ENCODE measurements at places on chromosomes 5 and 9. TPM values are rescaled to one million over a fixed set of nuclear protein-coding genes. Genes with fewer than 3 reads are reported as not detected.

DNA sequence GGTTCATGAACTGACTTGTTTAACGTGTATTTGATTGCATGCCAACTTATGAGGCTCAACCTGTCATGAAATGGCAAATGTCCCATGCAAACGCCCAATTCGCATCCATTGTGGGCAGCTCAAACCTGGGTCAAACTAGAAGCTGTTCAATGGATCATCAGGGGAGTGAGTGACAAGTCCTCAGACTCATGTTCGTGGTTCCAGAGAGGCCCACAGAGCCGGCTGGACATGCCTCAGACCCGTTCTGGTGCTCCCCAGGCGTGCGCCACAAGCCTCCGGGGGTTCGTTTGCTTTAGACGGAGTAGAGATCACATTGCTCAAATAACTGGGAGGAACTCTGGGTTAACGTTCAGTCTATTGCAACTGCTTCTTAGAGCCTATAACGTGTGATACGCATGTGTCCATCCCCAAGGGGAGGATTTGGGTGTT, 15.0 kb downstream of the GFI1B start:
- DNase-seq: no peak

DNA sequence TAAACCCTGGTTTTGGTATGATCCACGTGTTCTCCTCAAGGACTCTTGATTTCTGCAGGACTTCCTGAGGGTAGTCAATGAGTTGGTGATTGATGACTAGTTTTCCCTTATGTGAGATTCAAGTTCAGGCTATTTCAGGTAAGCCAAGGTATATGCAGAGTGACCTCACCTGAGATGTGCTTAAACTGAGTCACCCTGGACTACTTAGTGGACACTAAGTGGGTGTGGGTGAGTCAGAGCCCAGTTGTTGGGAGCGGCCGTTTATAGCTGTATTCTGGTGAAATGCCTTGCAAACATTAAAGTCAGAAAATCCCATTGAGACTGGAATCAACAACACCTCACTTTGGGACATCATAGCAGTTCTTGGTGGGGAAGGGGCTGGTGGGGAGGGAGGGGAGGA, 62.9 kb downstream of the SLC28A3 start:
- no peak for DNase-seq

- peak; percentile 54 for DNase-seq
Observed at GRCh38 chr9:113998525-113999255, 79.4 kb downstream of the AMBP start.

- DNase-seq: no peak
Observed at GRCh38 chr5:142826741-142827492, 56.7 kb downstream of the ARHGAP26 start.

DNA sequence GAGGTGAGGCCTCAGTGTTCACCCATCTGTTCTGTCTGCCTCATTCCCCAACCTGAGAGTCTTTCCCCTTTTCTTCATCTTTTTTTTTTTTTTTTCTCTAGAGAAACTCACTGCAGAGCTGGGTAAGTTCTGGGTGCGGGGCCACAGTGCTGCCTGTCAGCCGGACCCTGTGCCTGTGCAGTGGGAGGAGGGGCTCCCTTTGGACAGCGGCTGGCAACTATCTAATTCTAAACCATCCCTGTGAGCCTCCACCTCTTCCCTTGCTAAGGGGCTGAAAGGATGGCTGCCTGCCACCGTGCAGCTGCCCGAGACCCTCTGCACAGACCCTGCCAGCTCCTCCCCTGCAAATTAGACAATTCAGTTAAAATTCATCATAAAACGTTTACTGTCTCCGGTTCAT, 14.1 kb downstream of the BTNL9 start:
- DNase-seq: no peak

DNA sequence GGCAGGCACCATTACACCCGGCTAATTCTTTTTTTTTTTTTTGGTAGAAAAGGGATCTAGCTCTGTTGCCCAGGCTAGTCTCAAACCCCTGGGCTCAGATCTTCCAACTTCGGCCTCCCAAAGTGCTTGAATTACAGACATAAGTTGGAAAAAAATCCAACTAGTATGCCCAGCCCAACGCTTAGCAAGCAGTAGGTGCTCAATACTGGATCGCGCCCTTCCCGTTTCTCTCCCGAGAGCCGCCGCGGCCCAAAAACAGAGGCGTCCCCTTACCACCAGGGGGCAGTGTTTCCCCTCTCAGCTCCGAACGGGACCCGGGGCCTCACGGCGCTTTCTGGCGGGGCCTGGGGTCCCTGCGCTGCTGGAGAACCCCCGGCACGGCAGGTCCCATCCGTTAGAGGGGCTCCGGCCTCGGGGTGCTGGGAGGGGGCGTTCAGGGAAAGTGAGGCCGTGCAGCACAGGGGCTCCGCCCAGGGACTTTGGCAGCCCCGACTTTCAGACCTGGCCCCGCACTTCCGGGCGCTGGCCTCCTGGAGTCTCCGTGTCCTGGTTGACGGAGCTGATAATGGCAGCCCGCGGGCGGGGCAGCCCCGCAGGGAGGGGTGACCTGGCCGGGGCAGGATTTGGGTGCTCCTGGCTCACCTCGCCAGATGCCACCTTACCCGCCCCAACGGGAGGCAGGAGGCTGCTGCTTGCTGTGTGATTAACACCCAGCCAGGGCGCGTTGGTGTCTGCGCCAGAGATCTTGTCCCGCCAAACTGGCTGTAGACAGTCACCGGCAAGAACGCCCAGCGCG, 15.2 kb downstream of the PTGES start:
- peak; percentile 90 for DNase-seq

DNA sequence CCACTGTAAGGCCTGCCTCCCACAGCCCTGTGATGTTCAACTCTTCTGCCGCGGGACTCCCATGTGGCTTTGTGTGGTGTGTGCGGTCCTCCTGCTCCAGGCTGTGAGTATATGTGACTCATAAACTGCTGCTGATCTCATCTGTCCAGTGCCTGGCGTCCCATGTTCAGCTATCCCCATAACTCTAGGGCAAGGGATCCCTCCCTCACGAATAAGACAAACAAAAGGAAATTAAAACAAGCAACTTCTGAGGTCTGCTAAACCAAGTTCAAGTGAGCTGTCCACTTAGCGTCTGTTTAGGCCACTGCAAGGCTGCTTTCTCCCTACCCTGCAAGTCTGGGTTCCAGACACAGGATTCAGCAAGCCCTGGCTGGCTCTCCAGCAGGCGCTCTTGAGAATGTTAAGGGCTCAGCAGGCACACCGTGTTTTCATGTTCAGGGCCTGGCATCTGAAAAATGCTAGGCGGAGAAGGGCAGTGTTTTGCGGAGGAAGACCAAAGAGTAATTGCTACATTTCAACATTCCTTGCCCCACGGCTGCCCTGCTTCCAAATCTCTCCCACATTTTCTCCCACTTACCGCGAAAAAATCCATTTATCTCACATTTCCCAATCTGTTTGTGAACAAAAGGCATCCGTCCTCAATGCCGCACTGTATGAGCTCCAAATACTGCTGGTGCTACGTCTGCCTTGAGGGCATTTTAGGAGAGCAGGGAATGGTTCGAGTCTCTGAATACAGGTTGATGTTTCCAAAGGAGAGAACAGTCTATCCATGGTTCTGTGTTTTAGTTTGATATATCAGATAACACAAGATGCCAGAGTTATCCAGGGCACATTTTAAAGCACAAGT, 280.2 kb downstream of the SEMA5A start:
- DNase-seq: no peak

DNA sequence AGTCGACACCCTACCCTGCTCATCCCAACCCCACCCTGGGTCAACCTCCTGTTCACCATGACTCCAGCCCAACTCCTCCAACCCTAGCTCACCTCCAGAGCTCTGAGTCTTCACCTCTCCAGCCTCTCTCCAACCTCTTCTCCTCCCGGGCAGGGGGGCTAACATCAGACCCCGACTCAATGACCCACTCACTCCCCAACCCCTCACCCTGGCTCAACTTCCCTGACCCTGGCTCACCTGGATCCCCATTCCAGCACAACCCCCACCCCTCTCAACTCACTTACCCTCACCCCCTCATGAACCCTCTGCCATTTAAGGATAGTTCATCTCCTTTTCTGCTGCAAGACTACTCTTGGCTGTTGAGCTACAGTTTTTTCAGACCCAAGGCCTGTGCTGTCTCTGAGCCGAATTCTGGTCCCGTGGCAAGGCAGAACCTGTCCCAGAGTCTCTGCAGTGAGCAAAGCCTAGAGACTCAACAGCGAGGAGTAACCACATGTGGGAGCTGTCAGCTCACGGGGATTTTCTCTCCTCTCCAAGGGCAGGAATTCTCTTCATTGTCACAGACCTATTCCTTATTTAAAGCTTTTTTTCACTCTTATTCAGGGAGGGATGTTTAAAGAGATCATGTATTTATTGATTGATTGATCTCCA, 29.8 kb downstream of the ANKRD33B start:
- DNase-seq: peak; percentile 44

DNA sequence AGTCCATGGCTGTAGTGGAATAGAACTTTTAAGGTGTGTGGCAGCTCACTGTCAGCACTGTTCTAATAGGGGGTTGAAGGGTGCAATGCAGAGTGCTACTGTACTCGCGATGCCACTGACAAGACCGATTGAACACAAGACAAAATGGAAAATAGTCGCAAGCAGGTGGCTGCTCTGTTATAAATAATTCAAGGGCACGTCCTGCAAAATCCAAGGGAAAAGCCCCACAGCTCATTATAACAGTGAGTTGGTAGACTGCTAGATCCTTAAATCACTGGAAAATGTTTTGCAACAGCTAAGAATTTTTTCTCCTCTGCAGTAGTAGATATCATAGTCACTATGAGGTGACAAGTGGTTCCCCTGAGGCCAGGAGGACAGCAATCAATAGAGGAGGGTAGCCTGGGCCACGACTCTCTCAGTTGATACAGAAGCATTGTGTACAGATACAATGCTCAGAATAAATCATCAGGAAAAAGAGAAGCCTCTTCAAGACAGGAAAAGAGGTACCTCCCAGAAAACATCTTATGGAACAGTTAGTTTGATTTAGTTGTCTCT, 926.3 kb downstream of the TLE4 start:
- DNase-seq: no peak

GRCh38 chr9:137162505-137163364, 7.1 kb downstream of the LRRC26 start:
- DNase-seq: no peak

DNA sequence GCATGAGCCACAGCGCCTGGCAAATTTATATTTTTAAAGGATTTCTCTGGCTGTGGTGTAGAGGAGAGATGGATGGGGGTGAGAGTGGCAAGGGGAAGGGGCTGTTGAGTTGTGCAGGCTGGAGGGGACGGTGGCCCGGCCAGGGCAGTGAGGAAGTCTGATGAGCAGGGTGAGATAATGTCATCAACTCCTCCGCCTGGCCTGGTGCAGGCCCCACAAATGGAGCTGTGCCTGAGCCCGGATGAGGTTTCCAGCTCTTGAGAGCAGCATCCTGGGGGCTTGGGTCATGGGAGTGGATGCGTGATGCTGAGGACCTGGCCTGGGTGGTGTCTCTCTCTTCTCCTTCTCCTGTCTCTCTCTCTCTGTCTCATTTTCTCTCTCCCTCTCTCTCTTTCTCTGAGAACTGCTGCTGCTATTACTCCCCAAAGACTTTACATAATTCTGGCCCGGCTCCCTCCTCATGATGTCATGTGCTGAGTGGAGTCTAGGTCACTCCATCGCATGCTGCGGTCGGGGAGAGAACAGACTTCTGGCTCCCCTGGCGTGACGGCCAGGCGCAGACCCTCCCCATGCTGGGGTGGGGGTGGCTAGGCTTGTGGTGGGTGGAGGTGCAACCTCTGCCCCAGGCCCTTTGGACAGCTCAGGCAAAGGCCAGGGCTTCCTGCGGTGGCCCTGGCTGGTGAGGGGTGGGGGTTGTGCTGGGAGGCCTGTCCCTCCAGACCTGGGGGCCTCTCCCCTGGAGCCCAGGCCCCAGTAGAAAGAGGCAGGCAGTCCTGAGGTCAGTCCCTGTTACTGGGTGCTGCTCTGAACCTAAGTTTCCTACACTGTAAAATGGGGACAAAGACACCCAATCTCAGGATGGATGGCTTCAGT, 26.4 kb downstream of the FGF18 start:
- DNase-seq: peak; percentile 77

DNA sequence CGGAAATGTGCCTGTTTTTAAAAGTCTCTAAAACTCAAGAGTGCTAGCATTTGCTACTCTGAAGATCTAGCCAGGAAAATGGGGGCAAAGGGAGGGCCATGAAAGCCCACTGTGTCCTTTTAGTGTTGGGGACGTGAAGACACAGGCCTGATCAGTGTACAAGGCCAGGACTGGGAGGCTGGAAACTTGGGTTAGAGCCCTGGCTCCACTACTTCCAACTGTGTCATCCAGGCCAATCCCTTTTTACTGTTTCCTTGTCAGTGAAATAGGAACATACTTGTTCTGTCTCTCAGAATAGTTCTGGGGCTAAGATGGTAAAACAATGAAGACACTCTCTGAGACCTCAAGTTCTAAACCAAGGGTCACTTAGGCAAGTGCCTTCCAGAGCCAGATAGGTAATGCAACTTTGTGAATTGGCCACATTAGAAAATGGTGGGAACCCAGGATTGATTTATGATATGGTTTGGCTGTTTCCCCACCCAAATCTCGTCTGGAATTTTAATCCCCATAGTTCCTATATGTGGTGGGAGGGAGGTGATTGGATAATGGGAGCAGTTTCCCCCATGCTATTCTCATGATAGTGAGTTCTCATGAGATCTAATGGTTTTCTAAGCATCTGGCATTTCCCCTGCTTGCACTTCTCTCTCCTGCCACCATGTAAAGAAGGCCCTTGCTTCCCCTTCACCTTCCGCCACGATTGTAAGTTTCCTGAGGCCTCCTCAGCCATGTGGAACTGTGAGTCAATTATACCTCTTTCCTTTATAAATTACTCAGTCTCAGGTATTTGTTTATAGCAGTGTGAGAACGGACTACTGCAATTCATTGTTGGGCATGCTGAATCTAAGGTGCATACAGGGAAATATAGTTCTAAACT, 30.4 kb upstream of the B4GALT1 start:
- DNase-seq: peak; percentile 77

DNA sequence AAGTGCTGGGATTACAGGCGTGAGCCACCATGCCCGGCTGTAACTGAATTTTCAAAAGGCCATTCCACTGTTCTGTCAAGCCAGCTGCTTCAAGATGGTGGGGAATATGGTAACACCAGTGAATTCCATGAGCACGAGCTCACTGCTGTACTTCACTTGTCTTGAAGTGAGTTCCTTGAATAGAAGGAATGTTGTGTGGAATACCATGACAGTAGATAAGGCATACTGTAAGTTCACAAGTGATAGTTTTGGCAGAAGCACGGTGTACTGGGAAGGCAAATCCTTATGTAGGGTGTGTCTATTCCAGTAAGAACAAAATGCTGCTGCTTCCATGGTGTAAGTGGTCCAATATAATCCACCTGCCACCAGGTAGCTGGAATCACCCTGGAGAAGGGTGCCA, 6.6 kb upstream of the PRXL2C start:
- DNase-seq: no peak

- DNase-seq: no peak
Observed at GRCh38 chr5:172943906-172944305, 15.3 kb upstream of the RPL26L1 start.

PKD2L2 gene
- not detected for total RNA-seq
